AG04450 (cell line): ENCODE measurements at places on chromosomes 5 and 9.

- DNase-seq: no peak
Observed at GRCh38 chr9:111955048-111955447, 58.4 kb downstream of the UGCG start.

DNA sequence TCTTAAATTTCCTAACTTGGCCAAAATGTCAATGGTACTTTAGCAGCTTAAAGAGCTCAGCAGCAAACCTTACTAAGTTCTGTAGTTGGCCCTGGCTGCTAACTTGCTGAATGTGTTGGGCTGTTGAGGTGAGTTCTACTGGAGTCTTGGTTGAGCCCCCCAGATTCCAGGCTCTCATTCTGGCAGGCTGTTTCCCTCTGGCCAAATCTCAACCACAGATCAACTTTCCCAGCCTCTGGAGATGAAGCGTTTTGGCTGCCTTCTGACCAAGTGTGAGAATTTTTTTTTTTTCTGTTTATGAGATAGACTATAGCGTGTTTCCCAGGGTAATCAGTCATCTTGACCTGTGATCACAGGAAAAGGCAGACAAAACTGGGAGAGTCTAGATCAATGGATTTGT is 343.7 kb downstream of the EBF1 start:
- no peak for DNase-seq

- no peak for DNase-seq
Observed at GRCh38 chr5:58348996-58349728, 110.7 kb downstream of the PLK2 start.

- no peak for DNase-seq
Observed at GRCh38 chr5:109309326-109310063, 100.3 kb downstream of the PJA2 start.

DNA sequence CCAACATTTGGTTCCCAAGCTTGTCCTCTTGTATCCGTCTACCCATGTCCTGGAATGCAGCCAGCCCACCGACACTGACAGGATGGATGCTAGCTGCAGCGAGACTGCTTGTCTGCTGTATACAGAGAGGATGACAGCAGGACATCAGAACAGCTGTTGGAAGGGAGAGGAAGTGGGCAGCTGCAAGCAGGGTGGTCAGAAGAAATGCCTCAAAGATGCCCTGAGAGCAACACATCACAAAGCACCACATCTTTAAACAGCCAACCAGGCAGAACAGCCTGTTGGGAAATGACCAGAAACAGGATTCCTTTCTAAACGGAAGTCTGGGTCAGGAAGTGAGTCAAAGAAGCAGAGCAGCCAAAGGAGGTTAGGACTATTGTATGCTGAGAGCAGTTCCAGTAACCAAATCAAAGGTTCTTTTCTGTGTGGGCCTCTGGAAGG is 219.1 kb downstream of the NDUFS4 start:
- DNase-seq: peak; percentile 21

DNA sequence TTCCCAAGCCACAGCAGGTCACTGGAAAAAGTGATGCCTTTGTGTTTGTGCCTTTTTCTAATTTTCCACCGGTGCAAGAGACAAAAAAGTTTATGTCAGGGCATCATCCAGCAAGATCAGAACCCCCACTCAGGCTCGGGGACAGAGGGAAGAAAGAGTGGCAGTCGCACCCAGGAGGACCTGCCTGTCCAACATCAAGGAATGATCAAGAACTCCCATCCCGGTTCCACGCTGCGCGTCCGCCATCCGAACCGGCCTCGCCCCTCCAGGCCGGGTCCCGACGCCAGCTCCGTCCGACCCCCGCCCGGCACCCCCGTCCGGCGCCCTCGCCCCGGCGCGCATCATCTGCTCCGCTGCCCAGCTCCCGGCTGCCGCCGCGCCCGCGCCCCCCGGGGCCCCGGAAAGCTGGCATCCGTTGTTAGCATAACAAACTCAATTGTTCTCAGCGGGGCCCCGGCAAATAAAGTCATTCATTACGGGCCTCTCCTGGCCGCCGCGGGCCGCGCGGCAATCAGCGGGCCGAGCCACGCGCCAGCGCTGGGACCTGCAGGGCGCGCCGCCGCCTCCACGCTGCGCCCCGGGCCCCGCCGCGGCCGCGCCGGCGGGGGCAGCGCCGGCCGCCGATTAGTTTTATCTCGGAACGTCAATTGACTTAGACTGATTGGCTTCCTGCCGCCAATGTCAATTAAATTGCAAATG is 48.1 kb downstream of the PAX5 start:
- no peak for DNase-seq

DNA sequence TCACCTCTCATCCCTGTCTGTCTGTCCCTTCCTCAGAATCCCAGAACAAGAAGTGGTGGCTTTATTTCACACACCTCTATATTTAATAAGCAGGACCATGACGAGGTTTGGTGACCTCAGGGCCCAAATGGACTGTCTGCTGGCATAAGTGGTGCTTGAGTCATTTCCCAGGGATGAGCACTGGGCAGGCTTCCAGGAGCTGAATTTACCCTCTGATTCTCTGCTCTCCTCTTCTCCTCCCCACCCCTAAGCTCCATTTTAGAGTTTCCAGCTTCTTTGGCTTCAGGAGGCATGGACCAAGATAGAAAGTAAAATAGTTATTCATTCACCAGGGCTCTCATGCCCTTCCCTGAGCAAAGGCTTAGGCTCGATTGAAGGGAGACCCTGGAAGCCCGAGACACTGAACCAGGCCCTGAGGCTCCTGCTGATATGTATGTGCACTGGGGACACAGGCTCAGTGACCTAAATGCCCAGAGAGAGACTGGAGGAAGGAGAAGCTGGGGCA is 69.1 kb downstream of the PPARGC1B start:
- DNase-seq: peak; percentile 44

- DNase-seq: no peak
Observed at GRCh38 chr5:77852068-77852513, 76.0 kb upstream of the TBCA start.

- DNase-seq: no peak
Observed at GRCh38 chr9:84027201-84027600, 46.6 kb downstream of the RMI1 start.

- DNase-seq: no peak
Observed at GRCh38 chr5:159198063-159199036, 11.0 kb downstream of the RNF145 start.

DNA sequence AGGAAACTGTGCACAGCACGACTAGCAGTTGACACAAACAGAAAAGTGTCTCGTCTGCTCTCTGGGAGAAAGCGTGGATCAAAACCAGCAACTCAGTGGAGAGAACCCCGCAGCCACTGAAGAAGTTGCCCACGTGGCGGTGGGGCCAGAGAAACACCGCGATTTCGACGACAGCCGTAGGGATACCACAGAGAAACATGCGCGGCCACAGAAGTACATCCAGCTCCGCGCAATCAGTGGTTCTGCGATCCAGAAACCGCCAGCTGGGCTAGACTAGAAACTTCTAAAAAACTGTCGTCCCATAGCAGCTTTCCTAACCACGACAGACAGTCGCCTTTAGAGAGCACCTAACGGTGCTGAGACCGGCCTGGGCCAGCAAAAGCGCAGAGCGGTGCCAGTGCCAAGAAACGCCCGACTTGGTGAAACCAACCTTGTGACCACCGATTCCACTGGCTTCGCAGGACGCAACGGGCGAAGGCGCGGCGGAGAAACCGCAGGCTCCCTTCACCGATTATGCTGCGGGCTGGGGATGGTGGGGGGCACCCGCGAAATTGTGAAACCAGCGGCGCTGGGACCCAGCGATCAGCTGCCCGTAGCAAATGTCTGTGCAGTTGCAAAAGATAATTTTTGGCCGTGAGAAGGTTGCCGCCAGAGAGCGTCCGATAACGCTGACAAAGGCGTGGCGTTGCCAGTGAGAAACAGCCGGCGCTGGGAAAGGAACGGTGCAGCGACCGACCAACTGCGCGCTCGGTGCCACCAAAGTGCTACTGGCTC is 2.7 kb upstream of the ANXA2R start:
- DNase-seq: no peak

DNA sequence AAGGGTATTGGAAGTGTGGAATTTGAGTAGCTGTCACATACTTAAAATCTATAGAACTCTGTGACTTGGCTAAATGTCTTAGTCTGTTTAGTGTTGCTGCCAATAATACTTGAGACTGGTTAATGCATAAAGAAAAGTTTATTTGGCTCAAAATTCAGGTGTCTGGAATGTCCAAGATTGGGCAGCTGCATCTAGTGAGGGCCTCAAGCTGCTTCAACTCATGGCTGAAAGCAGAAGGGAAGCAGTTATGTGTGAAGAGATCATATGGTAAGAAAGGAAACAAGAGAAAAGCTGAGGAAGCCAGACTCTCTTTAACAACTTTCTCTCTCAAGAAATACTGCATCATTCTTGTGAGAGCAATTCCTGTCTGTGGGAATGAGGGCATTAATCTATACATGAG is 1043.3 kb upstream of the CDH6 start:
- DNase-seq: no peak

DNA sequence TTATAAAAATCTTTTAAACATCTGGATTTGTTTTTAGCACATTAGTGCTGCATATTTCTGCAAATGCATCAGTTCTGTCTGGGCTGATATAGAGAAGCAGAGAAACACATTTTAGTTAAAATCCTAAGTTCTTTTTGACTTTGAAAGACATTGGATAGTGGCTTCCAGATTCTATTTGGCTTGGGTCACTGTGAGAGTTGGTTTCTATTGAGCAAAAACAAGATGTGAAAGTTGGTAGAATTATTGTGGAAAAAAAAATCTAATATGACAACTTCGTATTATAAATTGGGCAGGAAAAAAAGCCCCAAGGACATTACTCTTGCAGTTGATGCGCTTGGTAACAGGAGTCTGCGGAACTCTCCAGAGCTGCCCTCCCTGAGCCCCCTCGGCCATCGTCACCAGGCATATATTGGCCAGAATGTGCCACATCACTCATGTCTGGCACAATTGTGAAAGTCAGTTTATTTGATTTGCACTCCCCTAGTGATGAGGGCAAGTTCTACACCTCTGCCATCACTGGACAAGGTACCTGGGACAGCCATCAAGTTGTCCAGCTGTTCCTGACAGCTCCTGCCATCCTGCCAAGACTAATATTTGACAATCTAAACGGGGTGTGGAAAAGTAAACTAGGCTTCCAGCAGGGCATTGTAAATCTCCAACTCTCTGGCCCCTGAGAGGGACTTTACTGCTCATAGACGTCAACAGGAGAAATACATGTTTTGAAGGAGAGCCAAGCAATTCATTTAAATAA is 334.5 kb downstream of the TENT4A start:
- DNase-seq: no peak

- DNase-seq: no peak
Observed at GRCh38 chr5:177373806-177374205, 10.4 kb upstream of the SLC34A1 start.

DNA sequence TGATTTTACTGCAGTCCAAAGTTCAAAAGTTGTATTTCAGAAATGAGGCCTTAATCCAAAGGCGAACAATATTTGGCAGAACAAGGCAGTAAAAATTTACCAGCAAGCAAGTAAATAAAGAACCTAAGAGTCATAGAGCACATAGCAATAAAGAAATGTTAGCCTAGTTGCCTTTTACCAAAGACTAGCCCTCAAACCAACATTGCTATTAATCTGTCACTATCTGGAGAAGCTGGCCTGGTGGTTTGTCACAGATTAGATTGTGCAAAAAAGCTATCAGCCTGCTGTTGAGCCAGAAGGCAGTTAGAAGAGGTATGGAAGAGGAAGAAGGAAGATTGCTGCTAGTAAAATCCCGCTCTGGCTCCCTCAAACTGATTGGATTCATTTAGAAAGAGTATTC is 304.7 kb upstream of the KLF4 start:
- no peak for DNase-seq

GRCh38 chr5:126777257-126777974 is 480 bp downstream of the LMNB1 start:
- peak; percentile 23 for DNase-seq

DNA sequence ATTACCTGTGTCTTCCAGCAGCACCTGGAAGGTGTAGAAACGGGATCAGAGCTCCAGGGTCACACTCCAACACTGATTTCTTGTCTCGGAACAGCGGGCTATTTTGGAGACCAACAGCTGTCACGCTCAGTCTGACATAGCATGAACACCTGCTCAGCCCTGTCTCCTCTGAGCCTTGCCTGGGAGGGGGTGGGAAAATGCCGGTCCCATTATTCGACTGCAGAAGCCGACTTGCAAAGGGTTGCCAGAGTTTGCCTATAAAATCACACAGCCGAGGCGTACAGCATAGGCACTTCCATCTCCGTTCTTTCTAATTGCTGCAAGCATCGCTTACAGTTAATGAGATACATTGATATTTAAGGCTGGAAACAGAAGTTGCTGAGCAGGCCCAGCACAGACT is 300.8 kb upstream of the MSX2 start:
- DNase-seq: no peak

GRCh38 chr9:81722277-81722676 is 32.9 kb upstream of the TLE1 start:
- DNase-seq: no peak

DNA sequence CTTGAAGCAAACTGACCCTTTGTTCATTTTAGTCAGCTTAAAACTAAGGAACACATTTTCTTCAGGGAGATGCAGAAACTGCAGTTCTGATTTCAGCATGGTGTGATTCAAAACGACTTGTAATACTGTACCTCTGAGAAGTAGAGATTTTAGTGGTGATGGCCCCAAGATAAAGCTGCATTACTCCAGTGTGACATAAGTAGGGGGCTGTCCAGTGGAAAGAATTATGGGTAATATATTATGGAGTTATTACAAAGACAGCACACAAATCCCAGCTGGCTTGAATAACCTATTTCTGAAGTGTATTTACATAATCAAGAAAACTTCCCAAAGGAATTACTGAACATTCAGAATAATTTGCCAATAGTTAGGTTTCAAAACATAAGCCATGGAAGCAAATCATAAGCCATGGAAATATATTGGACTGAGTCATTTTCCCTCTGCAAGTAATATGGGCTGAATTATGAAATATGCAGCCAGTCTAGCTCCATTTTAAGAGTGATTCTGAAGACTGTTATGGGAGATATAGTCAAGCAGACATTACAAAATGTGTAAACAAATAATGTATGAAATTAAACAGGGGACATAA is 133.7 kb upstream of the FBXL17 start:
- DNase-seq: no peak

DNA sequence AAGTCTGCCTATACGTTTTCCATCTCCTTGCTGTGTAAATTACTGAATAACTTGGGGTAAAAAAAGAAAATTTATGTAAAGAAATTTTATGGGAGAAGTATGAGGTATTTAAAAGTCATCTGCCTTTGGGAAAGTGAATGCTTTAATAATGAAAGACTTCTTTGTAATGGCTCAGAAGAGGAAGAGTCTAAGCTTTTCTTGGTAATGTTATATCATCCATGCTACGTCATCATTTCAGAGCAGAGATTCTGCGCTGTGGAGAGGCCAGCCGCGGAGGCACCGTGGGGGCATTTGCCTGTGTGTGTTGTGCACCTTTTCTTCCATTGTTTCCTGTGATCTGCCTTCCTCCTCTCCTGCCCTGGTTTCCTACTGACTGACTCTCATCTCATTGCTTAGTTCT is 78.2 kb downstream of the GOLM1 start:
- DNase-seq: no peak

GRCh38 chr9:92669890-92670708 is at the start of gene IPPK:
Gene IPPK (minus strand): TSS chr9:92670131. CDS start chr9:92669988, 143 bp downstream.
- DNase-seq: peak; percentile 97

- no peak for DNase-seq
Observed at GRCh38 chr5:169426784-169427183, 125.8 kb upstream of the SLIT3 start.

- DNase-seq: no peak
Observed at GRCh38 chr5:107402434-107403227, 268.1 kb downstream of the EFNA5 start.

- DNase-seq: no peak
Observed at GRCh38 chr9:105006514-105006913, 78.6 kb upstream of the ABCA1 start.

GRCh38 chr9:35690614-35691333 is 1.0 kb upstream of the TPM2 start:
- no peak for DNase-seq

- DNase-seq: no peak
Observed at GRCh38 chr9:105405514-105406131, 42.2 kb upstream of the FSD1L start.
